PC-9 (cell line): ENCODE measurements at places on chromosomes 12 and 14. TPM values are rescaled to one million over a fixed set of nuclear protein-coding genes. Genes with fewer than 3 reads are reported as not detected.

DNA sequence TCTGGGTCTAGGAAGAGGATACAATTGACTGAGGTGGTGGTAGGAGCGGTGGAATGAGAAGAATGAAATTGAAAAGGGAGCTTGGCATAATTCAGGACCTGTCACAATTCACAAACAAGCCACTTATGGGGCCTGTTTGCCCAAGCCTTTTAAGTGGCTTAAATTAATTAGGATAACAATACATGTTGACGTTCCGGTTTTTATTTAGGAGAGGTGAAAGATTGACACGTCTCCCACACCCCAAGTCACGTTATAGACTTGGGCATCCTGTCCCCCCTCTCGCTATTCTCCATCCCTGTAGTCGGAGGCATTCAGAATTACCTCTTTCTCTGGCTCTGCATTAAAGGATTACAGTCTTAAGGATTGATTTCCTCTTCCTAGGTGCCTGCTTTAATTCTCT, 954 bp upstream of the CALCOCO1 start:
- no peak for DNase-seq

DNA sequence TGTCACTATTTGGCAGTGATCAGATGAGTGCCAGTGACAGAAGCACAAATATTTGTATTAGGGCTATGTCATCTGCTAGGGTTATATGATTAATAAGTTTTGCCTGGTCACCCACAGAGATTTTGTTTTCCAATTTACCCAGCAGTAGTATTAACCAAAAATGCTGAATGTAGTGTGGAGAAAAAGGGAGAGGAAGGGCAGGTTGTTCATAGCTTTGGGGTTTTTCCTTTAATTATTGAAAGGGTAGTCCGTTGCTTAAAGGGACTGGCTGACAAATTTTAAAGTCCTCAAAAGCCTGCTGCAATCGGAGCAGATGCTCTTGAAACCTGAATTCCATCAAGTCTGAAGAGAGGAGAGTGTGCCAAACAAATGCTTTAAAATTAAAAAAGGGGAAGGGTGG, 237.9 kb upstream of the CCDC196 start:
- no peak for DNase-seq

- DNase-seq: no peak
Observed at GRCh38 chr12:121505513-121505912, 75.3 kb downstream of the KDM2B start.

DNA sequence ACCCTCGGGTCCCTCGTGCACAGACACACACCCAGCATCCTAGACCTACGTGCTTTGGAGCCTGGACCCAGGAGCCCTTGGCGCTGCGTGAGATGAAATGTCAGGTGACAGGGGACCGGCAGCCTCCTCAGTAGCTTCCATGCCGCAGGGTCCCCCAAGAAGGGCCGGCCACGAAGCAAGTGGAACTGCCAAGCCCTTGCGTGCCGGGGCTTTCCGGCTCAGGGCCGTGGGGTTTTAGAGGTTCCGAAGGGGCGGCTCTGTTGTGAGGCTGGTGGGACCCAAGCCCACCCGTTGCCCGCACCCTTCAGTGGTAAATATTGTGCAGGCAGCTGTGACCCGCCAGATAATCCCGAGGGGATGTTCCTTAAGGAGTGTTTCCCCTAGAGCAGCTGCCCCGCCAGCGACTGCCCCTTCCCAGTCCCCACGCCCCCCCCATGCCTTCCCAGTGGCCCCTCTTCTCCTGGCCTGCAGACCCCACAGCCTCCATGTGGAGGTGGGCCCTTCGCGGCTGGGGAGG, 133.7 kb downstream of the ADGRD1 start:
- DNase-seq: no peak

GRCh38 chr14:65268594-65268993, 143.9 kb upstream of the FUT8 start:
- no peak for DNase-seq

DNA sequence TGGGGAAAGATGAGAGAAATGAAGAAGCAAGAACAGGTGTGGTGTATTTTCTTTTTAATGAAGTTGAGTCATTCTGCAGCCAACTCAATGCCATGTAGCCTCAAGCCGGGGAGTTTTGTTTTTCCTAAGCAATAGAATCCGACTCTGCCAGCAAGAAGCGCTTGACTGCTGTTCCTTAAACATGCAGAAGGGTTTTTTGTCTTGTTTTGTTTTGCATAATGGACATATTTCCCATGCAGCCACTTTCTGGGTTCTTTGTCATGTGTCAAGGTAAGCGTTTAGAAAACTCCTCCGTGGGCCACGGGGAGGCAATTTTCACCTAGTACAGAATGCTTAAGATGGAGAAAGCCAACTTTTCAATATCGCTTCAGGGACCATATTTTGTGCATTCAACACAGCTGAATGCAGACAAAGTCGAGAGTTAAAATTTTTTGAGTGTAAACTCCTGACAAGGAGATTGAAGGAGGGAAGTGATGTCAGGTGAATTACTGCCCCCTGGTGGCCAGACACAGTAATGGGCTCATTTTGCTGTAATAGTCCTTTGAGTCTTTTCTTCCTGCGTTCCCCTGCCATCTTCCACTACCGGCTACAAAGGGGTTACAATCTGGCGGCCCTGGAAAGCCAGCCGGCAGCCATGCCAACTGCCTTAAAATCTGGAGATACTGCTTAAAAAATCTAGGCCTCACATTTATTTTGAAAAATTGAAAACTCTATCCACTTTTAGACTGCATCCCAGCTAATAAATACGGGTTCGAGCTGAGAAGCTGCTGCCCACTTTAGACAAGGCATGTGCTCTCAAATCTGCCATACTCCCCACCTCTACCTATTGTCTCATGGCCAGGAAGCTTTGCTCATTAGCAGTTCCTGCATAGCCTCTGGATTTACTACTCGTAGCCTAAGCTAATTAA, 3.2 kb upstream of the FICD start:
- DNase-seq: peak; percentile 53

TSPAN8 gene
- total RNA-seq: 1.9 and 2.9 TPM in 2 replicates

HCAR3 gene
- 0.38 and 0.44 TPM in 2 replicates for total RNA-seq
